NCI-H2081 treated with DMSO at 0.1 percent for 48 hours (cell line): ENCODE measurements at places on chromosomes 2 and 18.

- no peak for DNase-seq
Observed at GRCh38 chr2:30639836-30640235, 167.4 kb downstream of the CAPN13 start.

GRCh38 chr2:186570604-186571003 lies 19.3 kb upstream of the ITGAV start:
- no peak for DNase-seq

GRCh38 chr2:185689906-185690539 lies 48.6 kb upstream of the FSIP2 start:
- no peak for DNase-seq

DNA sequence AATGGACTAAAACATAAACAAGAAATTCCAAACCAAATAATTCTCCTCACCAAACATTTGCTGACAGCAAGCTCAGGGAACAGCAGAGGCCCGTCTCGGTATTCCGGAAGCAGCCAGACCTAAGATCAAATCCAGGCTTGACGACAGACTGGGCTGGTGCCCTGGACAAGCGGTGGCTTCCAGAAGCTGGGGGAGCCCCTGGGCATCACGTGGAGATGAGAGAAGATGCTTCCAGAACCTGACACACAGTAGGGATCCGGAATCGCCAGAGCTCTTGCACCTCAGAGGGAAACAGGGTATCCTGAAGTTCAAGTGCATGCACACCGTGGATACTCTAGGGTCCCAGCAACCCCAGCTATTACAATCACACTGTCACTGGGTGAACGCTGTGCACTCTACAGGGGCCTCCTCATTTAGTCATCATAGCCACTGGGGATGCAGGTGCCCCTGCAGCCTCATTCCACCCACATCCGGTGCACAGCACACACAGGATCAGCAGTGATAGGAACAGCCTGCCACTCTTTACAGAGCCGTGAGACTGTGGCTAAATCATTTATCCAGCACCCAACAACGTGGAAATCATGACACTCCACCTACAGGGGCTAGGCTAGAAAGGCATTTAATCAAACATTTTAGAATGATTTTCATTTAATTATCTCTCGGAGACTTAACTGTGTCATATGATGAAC lies 102.6 kb downstream of the HDAC4 start:
- no peak for DNase-seq

GRCh38 chr18:62767836-62768557 lies 52.7 kb downstream of the PHLPP1 start:
- no peak for DNase-seq

DNA sequence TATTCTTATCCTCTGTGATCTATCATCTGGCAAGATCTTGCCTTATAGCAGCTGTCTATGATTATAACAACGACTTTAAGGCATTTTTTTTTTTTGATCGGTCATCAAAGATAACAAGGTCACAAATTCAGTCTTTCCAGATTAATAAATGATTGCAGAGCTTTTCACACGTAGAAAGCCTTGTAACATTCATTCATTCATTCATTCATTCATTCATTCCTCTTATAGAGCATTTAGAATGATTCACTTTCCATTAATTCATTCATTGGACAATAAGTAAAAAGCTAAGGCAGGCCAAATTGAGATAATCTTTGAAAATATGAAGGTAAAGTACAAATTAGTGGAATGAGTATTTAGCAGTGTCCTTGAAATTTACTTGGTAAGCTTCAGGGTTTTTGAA lies 223.7 kb downstream of the NUP35 start:
- DNase-seq = no peak

DNA sequence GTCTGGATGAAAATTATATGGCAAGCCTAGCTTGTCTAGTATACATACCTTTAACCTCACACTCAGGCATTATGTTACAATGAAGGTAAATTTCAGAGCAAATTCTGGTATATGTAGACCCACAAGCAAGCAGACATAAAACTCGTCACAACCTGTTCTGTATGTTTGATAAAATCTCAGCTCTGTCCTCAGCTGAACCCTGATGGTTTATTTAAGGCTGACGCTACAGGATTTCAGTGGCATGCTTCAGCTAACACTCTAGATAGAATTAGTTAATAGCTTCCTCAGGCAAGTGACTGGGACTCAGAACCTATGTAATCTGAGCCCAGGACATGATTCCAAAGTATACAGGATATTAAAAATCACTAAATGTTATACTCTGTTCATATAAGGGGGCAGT lies 68.2 kb upstream of the MC2R start:
- no peak for DNase-seq

GRCh38 chr2:96025194-96025492 lies 9.6 kb downstream of the GPAT2 start:
- DNase-seq = no peak

- DNase-seq = peak; percentile 45
Observed at GRCh38 chr2:170815746-170816503, 762 bp upstream of the GAD1 start.

DNA sequence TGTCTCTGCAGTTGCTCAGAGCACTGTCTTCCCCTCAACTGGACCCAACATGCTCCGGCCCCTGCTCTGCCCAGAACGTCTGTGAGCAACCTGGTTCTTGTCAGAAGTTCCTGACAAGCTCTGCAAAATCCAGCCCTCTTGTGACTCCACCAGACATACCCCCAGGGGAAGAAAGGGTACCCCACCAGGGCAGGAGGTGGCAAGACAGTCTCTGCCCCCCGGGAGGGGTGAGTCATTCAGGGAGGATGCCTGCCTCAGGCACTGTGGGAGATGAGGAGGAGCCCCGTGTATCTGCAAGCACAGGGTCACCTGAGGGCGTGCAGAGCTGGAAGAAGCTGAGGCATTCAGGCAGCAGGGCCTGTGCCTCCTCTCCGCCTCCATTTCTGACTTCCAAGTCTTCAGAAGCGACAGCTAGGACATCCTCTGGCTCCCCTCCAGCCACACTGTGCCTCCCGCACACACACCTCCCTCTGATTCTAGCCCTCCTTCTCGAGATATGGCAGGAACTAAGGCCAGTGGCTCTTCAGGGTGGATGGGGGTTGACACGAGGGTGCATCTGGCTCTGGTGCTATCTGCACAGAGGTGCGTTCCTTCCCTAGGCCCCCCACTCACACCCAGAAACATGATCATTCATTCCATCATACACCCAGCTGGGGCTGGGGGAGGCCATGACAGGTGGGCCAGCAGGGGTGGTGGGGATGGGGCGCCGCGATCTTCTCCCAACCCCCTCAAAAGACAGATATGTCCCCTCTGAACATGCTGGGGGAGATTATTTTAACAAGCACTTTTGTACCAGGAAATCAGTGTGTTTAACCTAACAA lies 222.2 kb downstream of the CYP26B1 start:
- no peak for DNase-seq

DNA sequence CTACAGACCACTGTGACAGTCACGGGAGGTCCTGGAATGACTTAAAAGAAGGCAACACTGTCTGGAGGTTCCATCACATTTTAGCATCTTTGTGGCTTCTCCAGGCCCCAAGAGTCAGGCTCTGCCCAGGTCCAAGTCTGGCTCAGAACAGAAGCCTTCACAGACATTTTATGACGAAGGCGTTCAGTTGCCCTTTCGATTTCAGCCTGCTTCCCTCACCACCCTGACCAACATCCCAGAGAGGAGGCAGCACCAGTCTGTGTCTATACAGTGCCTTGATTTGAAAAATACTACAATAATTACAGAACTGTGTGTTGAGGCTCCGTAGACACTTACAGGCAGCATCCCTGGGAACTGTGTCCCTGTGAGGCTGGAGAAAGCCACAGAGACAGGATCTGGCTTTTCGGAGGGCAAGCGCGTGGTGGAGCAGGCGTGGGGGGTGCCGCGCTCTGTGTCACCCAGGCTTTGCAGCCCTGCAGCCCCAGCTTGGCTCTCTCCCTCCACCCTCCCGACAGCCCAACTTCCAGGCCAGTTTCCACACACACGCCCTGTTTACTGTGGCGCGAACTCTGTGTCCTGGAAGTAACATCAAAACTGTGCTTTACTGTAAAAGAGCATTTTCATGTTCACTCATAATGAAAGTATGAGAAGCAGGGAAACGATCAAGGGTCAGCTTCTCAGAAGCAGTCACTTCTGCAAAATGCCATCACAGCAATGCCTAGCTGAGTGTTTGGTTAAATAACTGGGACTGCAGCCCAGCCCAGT lies 153.5 kb upstream of the ALKAL2 start:
- no peak for DNase-seq

DNA sequence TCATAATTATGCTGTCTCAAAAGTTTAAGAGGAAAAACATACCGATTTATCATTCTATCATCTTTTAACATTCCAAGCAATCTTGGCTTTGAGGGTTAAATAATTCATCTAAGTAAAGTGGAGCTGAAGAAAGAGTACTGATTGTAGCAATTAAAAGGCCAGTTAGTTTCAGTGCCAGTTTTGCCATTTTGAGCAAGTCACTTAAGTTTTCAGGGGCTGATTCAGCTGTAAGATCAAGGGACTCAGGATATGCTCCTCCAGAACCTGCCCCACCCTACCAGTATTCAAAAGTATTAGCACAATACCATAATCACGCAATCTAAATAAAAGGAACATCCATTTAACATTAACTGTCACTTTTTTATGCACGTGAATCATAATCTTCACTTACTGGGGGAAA lies 1.9 kb downstream of the SS18 start:
- DNase-seq = no peak

- no peak for DNase-seq
Observed at GRCh38 chr2:232296776-232297525, 81.6 kb upstream of the ALPP start.
